NCI-H1930 (cell line): ENCODE measurements at places on chromosomes 5 and 9.

DNA sequence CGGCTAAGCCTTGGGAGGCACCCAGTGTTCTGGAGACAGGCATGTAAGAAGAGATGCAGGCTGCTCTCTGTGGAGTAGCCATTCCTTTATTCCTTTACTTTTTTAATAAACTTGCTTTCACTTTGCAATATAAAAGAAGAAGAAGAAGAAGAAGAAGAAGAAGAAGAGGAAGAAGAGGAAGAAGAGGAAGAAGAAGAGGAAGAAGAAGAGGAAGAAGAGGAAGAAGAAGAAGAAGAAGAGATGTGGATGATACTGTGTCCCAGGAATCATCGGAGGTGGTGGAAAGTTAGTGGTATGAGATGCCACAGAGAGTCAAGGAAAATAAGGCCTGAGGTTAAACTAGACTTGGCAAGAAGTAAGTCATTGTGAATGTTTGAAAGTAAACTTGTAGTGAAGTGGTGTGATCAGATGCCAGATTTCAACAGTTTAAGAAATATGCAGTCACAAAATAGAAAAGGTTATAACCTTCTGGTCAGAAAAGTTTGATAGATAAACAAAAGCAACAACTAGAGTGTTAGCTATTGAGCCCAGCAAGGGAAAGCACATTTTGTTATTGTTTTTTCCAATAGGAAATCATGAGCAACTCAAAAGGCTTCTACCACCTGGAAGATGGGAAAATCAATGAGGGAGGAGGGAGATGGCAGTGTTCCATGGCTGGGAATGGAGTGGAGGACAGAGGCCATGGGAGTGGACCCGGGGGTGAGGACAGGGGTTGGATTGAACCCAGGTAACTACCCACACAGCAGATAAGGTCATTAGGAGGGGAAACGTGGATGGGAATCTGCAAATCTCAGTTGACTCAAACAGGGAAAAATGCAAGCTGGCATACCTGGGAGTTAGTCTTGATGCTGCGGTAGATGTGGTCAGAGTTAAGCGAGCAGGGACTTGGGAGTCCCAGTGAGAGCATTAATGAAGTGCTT, 16.8 kb downstream of the AOPEP start:
- no peak for DNase-seq

DNA sequence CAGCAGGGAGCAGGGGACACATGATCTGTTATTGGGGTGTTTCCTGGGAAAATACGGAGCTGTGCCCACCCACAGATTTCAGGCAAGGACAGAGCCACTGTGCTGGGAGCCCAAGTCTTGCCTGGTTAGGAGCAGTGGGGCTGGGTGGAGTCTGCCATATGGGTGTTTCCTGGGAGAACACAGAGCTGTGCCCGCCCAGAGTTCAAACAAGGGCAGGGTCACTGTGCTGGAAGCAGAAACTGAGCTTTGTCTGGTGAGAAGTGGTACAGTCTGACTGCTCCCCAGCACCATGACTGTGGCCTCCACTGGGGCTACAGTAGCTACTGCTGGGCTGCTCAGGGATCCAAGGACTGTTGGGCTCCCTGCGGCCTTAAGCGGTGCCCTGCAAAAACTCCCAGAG, 135.5 kb downstream of the MCTP1 start:
- DNase-seq = no peak

- DNase-seq = no peak
These were observed 580 bp upstream of the DUSP1 start for GRCh38 chr5:172771439-172772111.

- no peak for DNase-seq
These were observed 300.9 kb downstream of the NTRK2 start for GRCh38 chr9:84970432-84970831.

GRCh38 chr5:142881076-142881783, 111.1 kb downstream of the ARHGAP26 start:
- no peak for DNase-seq
